ENCODE measurements at places on chromosomes 7 and 10.

GRCh38 chr10:76504823-76505222 is 1073.4 kb downstream of the LRMDA start:
- no peak for DNase-seq

- no peak for DNase-seq
Observed at GRCh38 chr7:68978710-68979109, 619.6 kb upstream of the AUTS2 start.

DNA sequence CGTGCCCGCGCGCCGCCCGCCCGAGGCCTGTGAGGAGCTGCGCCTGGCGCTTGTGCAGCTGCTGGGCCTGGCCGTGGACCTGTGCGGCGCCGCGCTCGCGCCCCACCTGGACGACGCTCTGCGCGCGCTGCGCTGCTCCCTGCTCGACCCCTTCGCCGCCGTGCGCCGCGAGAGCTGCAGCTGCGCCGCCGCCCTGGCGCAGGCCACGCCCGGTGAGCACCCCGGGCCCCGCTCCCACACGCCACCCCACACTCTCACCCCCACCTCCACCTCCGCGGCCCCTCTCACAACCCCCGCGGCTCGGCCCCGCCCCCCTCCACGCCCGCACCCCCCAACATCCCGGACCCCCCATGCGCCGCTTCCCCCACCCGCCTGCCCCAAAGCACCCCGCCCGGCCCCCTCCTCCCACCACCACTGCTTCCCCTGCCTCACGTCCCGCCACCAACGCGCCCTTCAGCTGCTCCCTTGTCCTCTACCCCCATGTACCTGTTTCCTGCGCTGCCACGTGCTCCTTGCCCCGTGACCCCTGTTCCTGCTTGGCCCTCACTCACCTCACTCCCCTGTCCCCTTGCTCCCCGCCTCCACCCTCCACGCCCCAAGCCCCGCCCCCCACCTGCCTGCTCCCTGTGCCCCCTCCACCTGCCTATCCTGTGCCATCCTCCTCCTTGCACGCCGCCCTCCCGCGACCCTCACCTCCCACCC is at the start of gene PRKAR1B:
TSS of gene PRKAR1B (minus strand) at position 178 of the 702 bp plus-strand sequence. CDS start 15,776 bp downstream, outside the sequence.
- no peak for DNase-seq

DNA sequence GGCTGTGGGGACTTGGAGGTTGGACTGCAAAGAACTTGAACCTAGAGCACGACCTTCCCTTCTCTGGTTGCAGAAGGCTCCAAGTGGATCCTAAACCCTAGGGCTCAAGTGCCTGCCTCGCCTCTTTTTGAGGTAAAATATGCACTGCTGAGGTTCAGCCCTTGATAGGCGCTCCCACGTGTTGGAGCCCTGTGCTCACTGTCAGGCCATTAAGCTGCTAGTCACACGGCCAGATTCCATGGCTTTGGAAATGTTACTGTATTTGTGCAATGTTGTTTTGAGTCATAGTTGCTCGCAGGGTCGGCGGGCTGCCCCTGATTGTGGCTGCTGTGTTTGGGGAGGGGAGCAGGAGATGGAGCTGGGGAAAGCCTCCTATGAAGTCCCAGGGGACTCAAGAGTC is 39.8 kb upstream of the PCBD1 start:
- no peak for DNase-seq

GRCh38 chr7:75924889-75925288 is 9.9 kb downstream of the POR start:
- peak; percentile 43 for DNase-seq

DNA sequence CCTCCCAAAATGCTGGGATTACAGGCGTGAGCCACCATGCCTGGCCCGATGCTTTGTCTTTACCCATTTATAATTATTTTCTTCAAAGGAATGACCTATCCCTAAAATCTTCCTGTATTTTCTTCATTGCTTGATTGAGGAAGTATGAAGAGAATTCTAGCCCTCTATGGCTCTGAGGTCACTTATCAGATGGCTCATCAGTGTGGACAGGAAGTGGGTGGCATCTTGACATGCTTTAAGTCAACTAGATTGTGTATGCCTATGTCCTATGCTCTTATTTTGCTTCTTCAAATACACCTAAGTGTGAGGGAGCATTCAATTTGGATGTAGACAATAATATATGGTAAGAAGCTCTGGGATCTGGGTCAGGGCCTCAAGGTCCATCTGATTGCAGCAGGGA is 1020.5 kb downstream of the LRMDA start:
- DNase-seq, result peak; percentile 71

GRCh38 chr10:32437334-32437733 is 8.6 kb upstream of the CCDC7 start:
- no peak for DNase-seq

DNA sequence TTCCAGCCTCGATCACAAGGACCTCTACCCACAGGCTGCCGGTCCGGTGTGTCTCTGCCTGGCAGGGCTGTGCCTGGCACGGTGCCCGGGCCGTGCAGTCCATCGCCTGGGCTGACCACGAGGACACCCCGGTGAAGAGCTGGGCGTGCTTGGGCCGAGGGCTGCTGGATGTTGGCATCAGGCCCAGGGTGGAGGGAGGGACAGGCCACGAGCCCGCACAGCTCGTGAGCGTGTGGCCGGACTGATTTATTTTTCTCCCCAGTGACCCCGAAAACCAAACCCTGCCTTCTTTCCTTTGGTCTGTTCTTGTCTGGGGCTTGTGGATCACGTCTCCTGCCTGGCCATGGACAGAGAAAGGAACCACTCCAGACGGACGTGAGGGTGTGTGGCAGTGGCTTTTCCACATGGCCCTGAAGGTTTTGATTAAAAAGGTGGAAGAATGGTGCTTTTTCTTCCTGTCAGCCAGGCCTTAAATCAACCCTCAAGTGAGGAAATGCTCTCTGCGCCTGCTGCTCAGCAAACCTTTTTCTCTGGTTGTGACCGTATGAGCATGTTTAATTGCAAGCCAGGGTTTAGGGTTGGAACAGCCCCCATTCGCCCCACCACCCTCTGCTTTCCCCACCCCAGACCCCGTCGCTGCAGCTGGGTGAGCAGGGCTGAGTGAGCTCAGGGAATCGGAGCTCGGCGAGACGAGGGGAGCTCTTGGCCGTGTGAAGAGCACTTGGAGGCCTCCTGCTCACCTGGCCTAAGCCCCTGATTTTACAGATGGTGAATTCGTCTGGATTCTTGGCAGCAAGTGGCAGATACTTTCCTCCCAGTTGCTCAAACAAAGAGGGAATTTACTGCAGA is 130.1 kb downstream of the RGS10 start:
- no peak for DNase-seq

DNA sequence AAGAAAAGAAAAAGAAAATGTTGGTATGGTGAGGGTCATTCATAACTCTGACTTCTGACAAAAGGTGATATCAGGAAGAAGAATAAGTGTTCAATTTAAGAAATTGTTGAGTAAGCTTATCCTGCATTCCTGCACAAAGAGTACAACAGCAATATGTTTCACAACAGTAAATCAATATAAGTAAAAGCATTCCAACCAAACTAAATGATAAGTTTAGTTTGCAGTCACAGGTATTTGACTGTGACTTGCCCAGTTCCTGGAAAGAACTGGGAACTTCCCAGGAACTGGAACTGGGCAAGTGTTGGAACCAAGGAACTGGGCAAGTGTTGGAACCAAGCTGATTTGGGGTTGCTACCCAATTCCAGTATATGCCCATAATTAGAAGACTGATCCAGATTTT is 35.0 kb downstream of the NEURL1 start:
- DNase-seq, result no peak

DNA sequence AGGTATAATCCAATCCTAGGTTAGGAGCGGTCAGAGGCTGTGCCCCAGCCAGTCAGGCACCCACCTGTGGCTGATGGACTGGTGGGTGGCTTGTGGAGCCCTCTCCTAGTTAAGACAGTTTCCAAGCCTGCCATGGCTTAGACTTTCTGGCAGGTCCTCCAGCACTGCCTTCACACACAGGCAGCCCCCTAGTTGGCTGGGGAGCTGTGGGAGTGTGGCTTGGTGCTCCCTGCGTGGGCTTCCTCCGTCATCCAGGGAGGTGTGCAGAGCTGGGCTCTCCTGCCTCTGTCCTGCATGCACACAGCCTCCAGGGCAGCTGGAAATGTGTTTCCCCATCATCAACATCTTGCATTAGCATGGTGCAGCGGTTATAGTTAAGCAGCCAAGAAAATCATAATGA is 84.3 kb upstream of the RHEB start:
- no peak for DNase-seq

DNA sequence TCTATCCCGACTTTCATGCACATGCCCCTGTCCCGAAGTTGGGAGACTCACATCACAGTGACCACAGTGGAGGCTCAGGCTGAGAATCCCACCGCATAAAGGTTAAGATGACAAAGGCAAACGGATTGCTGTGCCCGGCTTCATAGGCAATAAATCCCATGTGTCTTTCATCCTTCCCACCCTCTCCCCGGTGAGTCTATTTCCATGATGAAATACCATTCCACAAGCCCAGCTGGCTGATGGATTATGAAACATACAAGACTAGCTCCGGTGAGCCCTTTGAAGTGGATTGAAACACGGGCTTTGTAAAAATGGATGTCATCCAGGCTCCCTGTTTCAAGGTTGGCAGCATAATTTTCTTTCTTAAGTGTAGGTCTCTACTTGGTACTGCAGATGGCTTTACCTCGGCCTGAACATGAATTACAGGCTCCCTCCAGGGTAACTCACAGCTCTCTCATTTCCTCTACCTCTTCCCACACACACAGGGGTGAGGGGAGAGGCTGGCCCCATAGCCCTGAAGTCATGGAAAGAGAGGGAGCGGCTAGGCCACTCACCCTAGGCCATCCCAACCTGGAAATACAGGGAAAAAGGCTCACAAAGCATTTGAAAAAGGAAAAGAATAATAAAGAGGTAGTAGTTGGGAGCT is 92.0 kb upstream of the CALN1 start:
- no peak for DNase-seq

GRCh38 chr10:77177589-77177988 is 460.0 kb downstream of the KCNMA1 start:
- no peak for DNase-seq

GRCh38 chr10:118804262-118804773 is 49.5 kb upstream of the CACUL1 start:
- no peak for DNase-seq

- DNase-seq, result no peak
Observed at GRCh38 chr7:71782051-71782450, 630.1 kb downstream of the CALN1 start.

GRCh38 chr7:131325179-131325840 is 2.4 kb upstream of the MKLN1 start:
- peak; percentile 41 for DNase-seq

- DNase-seq, result no peak
Observed at GRCh38 chr7:131583430-131583829, 27.0 kb upstream of the PODXL start.

DNA sequence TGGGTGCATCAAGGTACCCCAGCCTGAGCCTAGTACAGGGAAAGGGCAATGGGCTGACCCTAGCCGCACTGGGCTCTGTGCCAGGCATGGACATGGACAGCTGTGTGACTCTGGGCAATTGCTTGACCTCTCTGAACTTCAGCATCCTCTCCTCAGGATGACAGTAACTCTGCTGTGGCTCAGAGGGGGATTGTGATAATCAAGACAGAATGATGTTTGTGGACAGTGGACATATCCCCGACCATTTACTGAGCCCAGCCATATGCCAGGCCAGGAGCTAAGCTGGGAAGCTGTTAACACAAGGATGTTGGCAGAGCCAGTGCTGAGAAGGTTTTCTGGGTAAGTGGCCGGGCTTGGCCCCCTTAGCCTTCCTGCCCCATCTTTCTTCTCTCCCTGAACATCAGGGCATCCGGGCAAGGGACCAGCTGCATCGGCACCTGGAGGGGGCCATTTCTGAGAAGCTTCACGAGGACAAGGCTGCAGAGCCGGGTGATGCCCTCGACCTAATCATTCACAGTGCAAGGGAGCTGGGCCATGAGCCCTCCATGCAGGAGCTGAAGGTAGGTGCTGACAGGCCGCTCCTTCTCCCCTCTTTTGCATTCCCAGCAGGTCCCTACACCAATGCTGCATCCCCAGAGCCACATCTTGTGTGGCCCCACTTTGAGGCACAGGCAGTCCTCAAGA is 3.5 kb downstream of the CYP26C1 start:
- DNase-seq, result no peak

Data from suppressor macrophage treated with lipopolysaccharide for 1 hour (primary cell).